ENCODE measurements at places on chromosomes 7 and 10. TPM values are rescaled to one million over a fixed set of nuclear protein-coding genes. Genes with fewer than 3 reads are reported as not detected.

DNA sequence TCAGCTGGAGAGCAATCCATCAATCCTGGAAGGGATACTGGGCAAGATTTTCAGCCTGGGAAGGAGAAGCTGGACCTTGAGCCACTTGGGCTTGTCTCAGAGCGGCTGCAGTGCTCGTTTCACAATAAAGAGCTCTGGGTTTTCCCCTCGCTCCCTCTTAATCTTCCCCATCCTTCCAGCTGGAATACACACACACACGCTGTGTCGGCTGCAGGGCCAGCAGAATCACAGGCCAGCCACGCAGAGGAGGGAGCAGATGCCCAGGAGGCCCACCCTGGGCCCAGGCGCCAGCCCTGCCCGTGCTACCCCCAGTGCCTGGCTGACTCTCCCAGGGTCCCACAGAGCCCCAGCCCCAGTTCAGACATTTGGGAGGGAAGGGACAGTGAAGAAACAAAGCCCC lies 255.1 kb downstream of the TNS3 start:
- H3K4me1 ChIP-seq: peaks cover 4% of the 10 kb centered on the region
- no peaks in the 10 kb centered on the region for H3K36me3 ChIP-seq
- no peak overlapping the region for H3K4me3 ChIP-seq
- H3K27me3 ChIP-seq: no peaks in the 10 kb centered on the region
- no peak overlapping the region for H3K27ac ChIP-seq

DNA sequence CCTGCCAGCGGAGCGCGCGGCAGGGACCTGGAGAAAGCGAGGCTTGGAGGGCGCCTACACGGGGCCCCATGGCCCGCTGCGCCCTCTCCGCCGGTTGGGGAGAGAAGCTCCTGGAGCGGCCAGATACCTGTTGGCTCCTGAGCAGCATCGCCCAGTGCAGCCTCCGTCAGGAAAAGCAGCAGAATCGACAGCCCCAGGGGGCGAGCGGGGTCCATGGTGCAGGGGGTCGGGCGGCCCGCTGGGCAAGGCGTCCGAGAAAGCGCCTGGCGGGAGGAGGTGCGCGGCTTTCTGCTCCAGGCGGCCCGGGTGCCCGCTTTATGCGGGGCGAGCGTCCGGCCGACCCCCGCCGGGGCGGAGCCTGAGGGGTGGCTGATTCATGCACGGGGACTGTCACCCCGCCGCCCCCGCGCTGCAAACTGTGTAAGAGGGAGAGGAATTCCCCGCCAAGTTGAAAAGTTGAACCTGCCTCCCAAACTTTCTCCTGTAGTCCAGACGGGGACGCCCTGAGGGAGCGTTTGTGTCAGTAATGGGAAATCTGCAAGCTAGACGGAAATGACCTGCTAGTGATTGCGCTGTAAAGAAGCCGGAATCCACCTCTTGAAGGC lies at the start of gene TFPI2:
TSS of gene TFPI2 (minus strand) at position 290 of the 605 bp plus-strand sequence. CDS start at position 215, 75 bp downstream.
- H3K4me3 ChIP-seq: peak within 1 kb of the TSS; percentile 67
- H3K36me3 ChIP-seq: no peaks in the 10 kb centered on the region
- H3K27ac ChIP-seq: no peak within 1 kb of the TSS

DNA sequence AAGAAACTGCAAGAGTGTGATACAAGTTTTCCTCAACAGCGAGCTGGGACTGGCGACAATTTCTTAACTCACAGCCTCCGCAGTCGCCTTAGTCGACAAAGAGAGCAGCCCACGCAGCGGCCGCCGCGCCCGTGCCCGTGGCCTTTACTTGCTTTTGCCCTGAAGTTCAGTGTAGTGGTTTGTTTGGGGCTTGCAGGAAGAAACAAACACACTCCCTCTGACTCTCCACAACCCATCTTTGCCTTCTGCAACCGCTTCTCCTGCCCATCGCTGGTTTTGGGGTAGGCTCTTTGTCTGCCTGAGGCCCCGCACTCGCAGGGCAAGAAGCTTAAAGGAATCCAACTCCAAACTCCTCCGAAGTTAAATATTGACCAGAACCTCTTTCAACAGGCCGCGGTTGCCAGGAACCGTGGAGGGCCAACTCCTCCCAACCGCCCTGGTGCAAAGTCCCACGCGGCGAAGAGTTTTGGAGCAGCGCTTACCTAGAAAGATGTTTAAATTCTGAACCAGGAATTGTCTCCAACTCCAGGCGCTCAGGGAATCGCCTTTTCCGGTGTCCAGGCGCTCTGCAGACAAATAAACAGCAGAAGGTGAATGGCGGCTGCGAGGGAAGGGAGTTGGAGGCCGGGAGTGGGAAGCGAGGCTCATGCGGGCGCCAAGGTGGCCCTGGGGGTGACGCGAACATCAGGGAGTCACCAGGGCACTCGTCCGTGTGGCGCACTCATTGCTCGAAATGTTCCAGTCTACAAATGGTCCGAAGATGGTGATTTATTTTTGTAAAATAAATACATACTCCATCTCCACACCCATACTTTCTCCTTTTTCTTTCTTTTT lies 8.3 kb downstream of the HOXA4 start:
- H3K36me3 ChIP-seq: no peaks in the 10 kb centered on the region
- no peak overlapping the region for H3K4me3 ChIP-seq
- H3K27me3 ChIP-seq: peaks cover 20% of the 10 kb centered on the region
- no peak overlapping the region for H3K27ac ChIP-seq

DNA sequence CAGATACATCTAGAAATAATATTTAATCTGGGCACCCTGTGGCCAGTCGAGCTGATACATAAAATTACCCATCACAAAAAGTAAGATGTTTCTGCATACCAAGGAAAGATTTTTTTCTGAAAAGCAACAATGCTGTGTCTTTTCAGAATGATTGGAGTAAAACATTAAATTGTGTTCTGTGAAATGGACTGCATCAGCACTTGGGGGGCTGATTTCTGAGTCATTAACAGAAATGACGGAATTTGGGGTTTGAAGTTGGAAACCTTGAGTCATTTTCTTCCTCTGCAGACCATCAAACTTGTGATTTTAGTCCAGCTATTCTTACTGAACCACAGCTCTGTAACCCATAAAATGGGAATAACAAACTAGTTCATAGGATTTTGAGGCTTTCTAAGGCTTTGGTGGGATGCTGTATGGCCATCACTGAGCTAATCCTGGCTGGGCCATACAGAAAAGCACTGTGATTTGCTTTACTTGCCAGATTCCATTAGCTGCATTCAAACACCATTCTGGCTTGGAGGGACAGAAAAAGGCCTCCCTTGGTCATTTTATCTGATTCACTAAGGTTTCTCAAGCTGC lies 739.4 kb upstream of the IGFBP3 start:
- no peak overlapping the region for H3K4me3 ChIP-seq
- H3K36me3 ChIP-seq: no peaks in the 10 kb centered on the region
- DNase-seq: no peak

DNA sequence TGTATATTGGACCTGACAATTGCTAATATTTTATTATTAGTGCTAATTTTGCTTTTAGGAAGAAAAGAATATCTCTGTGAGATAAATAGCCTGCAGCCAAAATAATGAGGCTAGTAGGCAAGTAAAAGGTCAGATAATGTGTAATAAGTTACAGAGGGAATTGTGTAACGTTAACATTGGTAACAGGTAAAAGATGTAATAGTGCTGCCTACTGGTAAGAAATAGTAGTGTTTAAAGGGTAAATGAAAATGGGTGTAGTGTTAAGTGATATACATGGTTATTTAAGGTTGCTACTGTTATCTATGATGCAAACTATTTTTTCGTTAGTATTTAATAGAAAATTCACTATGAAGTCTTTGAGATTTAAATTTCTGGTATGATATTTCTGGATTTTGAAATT lies 9.2 kb upstream of the FOXP2 start:
- no peak for DNase-seq
- no peaks in the 10 kb centered on the region for H3K27me3 ChIP-seq
- H3K36me3 ChIP-seq: no peaks in the 10 kb centered on the region
- H3K27ac ChIP-seq: no peak overlapping the region
- no peaks in the 10 kb centered on the region for H3K4me1 ChIP-seq

DNA sequence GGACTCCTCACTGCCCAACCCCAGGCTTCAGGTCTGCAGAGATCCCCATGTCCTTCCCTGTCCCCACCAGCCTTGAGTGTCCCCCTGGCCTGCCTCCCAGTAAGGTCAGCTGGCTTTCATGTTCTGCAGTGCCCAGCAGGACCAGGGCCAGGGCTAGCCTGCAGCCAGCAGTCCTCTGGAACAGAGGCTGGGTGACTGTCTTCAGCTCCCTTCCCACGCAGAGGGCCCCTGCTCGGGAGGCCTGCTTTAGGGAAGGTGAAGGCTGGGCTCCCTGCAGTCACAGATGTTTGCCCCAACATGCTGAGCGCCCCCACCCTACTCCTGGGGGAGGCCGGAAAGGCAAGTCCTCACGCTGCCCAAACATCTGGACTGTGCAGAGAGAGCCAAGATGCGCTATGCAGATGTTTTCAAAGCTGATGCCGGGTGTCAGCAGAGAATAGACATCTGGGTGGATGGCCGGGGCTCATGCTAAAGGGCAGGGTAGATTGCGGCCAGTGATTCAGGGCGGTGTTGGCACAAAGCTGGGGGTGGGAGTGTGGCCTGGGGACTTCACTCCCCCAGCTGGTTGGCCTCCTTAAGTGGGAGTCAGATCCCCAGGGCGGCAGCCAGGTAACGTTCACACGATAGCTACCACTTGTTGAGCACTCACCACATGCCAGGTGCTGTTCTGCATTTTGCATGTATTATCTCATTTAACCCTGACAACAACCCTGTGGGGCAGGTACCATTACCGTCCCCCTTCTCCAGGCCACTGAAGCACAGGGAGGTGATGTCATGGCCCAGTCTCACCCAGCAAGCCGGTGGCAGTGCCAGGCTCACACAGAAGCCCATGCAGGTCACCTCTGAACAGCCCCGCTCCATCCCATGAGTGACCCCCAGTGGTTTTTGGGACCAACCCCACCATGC lies 71.2 kb upstream of the COL13A1 start:
- H3K4me3 ChIP-seq: no peak overlapping the region
- peaks cover 13% of the 10 kb centered on the region for H3K27me3 ChIP-seq
- no peak overlapping the region for H3K27ac ChIP-seq
- peaks cover 23% of the 10 kb centered on the region for H3K4me1 ChIP-seq
- no peak for DNase-seq

- no peak for DNase-seq
- no peak overlapping the region for H3K27ac ChIP-seq
- H3K36me3 ChIP-seq: no peaks in the 10 kb centered on the region
- H3K4me3 ChIP-seq: no peak overlapping the region
These were observed 149.3 kb downstream of the FGFR2 start for GRCh38 chr10:121448766-121449421.

DNA sequence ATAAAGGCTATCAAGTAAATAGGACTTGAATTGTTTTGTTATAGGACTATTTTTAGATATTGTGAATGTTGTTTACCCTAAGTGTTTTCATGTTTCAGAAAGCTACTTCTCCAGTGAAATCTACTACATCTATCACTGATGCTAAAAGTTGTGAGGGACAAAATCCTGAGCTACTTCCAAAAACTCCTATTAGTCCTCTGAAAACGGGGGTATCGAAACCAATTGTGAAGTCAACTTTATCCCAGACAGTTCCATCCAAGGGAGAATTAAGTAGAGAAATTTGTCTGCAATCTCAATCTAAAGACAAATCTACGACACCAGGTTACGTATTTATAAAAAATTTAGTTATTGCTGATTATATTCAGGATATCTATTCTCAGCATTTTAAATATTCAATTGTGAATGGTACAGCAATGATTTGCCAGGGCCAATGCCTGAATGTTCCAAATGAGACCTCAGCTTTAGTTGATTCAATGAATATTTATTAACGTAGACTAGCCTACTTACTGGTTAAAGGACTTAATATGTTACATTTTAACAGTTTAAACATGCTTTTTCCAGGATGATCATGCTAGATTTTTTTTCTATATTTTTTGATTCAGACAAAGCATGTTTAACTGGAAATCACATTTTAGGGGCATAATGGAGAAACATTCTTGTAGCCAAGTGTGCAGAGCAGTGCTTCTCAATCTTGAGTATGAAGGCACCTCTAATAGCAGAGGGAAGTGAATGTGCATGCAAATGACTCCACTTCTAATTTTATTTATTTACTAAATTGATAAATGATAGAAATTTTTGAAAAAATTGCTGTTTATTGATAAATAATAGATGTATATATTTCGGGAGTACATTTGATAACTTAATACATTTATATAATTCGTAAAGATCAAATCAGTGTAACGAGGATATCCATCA lies 18.2 kb downstream of the ANLN start:
- H3K36me3 ChIP-seq: peaks cover 41% of the 10 kb centered on the region
- H3K27ac ChIP-seq: no peak overlapping the region
- no peak for DNase-seq
- peaks cover 28% of the 10 kb centered on the region for H3K4me1 ChIP-seq

- H3K27ac ChIP-seq: no peak overlapping the region
- H3K4me1 ChIP-seq: peaks cover 31% of the 10 kb centered on the region
- H3K27me3 ChIP-seq: peaks cover 1% of the 10 kb centered on the region
- peak overlapping the region; percentile 46 for H3K4me3 ChIP-seq
These were observed 1.9 kb upstream of the ITPRIP start for GRCh38 chr10:104340111-104340526.

- no peak overlapping the region for H3K27ac ChIP-seq
- no peaks in the 10 kb centered on the region for H3K36me3 ChIP-seq
- DNase-seq: no peak
- no peak overlapping the region for H3K4me3 ChIP-seq
- no peaks in the 10 kb centered on the region for H3K4me1 ChIP-seq
- no peaks in the 10 kb centered on the region for H3K27me3 ChIP-seq
These were observed 151.9 kb downstream of the PKD1L1 start for GRCh38 chr7:47796347-47796746.

GRCh38 chr7:148712678-148713329 lies 14.1 kb downstream of the CUL1 start:
- H3K27ac ChIP-seq: peak overlapping the region; percentile 12
- H3K27me3 ChIP-seq: no peaks in the 10 kb centered on the region
- DNase-seq: no peak
- no peak overlapping the region for H3K4me3 ChIP-seq
- peaks cover 44% of the 10 kb centered on the region for H3K36me3 ChIP-seq
- H3K4me1 ChIP-seq: peaks cover 63% of the 10 kb centered on the region

DNA sequence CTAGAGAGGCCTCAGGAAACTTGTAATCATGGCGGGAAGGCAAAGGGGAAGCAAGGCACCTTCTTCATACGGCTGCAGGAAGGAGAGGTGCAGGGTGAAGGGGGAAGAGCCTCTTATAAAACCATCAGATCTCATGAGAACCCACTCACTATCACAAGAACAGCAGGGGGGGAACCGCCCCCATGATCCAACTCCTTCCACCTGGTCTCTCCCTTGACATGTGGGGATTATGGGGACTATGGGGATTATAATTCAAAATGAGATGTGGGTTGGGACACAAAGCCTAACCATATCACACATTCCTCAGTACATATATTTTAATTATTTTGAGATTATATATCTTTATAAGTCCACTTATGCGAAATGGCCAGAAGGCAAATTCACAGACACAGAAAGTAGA lies 8.9 kb downstream of the HK1 start:
- no peaks in the 10 kb centered on the region for H3K36me3 ChIP-seq
- no peaks in the 10 kb centered on the region for H3K4me1 ChIP-seq
- no peak for DNase-seq
- H3K4me3 ChIP-seq: no peak overlapping the region
- peaks cover 19% of the 10 kb centered on the region for H3K27me3 ChIP-seq

GRCh38 chr10:126696684-126697083 lies 26.2 kb upstream of the C10orf90 start:
- no peak overlapping the region for H3K27ac ChIP-seq
- no peaks in the 10 kb centered on the region for H3K36me3 ChIP-seq
- H3K4me3 ChIP-seq: no peak overlapping the region
- H3K27me3 ChIP-seq: no peaks in the 10 kb centered on the region

- H3K36me3 ChIP-seq: peaks cover 23% of the 10 kb centered on the region
- H3K4me1 ChIP-seq: peaks cover 43% of the 10 kb centered on the region
- peak overlapping the region; percentile 27 for H3K4me3 ChIP-seq
- no peak for DNase-seq
These were observed 3.3 kb downstream of the AHR start for GRCh38 chr7:17301471-17302456.

SLC39A12 gene
- not detected for total RNA-seq

PON1 gene
- not detected for total RNA-seq

SEC61G gene
- total RNA-seq: 200 TPM
